ENCODE measurements at places on chromosomes 6 and 20. TPM values are rescaled to one million over a fixed set of nuclear protein-coding genes. Genes with fewer than 3 reads are reported as not detected.

IL20RA gene
- 0.74 TPM for total RNA-seq

DNA sequence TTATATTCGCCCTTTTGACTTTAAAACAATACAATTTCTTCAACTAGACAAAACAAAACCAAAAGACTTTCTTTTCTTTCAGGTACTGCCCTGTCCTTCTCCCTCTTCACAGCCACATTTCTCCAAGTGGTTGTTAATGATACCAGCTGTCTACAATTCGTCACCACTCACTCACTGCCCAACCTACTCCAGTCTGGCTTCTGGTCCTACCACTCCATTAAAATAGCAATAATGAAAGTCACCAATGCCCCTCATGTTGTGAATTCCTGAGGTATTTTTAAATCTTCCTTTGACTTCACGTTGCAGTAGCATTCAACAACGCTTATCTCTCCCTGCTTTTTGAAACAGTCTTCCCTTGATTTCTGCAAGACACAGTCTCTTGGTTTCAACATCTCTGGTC is 11.6 kb upstream of the MAN1A1 start:
- no peak for DNase-seq
- H3K27ac ChIP-seq, result no peak overlapping the region
- no peaks in the 10 kb centered on the region for H3K4me1 ChIP-seq
- no peaks in the 10 kb centered on the region for H3K27me3 ChIP-seq
- no peak overlapping the region for H3K4me3 ChIP-seq

DNA sequence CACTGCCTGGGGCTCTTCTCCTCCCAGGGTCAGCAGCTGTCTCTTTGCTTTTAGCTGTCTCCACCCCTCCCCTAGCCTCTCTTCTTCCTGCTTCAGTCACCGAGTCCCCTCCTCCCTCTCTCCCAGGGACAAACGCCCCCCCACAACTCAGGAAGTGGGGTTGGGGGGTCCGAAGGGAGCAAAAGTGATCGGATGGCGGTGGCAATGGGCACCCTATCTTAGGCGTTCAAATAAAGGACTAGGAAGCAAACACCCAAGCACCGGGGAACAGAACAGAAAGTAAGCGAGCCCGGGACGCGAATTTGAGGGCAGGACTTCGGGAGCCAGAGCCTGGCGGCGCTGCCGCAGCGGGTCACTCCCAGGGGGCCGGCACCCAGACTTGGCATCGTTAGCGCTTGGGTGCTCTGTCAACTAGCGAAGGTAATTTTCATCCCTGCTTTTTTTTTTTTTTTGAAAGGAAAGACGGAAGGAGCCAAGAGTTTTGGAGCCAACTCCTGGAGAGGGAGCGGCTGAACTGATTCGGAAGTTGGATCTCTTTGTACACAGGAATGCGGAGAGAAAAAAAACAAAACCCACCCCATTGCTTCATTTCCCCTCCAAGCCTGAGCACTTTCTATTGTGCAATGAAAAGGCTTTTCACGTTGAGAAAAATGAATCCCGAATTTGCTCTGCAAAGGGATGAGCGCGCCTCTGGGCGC is 815 bp upstream of the ITPR3 start:
- peak; percentile 55 for DNase-seq
- peaks cover 10% of the 10 kb centered on the region for H3K4me1 ChIP-seq
- H3K27ac ChIP-seq, result no peak overlapping the region

DNA sequence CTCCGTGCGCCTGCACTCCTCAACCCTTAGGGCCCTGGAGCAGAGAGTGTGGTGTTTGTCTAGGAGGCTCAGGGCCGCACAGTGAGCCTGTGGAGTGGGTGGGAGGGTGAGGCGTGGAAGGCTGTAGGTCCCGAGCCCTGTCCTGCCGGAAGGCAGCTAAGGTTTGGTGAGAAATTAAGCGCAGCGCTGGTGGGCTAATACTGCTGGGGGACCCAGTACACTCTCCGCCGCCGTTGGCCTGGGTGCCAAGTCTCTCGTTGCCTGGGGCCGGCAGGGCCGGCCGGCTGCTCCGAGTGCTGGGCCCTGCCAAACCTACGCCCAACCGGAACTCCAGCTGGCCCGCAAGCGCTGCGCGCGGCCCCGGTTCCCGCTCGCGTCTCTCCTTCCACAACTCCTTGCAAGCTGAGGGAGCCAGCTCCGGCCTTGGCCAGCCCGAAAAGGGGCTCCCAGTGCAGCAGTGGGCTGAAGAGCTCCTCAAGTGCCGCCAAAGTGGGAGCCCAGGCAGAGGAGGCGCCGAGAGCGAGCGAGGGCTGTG is 40.4 kb upstream of the MCUR1 start:
- H3K27me3 ChIP-seq, result no peaks in the 10 kb centered on the region
- peaks cover 6% of the 10 kb centered on the region for H3K36me3 ChIP-seq
- no peak overlapping the region for H3K4me3 ChIP-seq
- no peak overlapping the region for H3K27ac ChIP-seq

TREML2 gene
- total RNA-seq, result 0.07 TPM

PIGU gene
- 35.6 TPM for total RNA-seq

DNA sequence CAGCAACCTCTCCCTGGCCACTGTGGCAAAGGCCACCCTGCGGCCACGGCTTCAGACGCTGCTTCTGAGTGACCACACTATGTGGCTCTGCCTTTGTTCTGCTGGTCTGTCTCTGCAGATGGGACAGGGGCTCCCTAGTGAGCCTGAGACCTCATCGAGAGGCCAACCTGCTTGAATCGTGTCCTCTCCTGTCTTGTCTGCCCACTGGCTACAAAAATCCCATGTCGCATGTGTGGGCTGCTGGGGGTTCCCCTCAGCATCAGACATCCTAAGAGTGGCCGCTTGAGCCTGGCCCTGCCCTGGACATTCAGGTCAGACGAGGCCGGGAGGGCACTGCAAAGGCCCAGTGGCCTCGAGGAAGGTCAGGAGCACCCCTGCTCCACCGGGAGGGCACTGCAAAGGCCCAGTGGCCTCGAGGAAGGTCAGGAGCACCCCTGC is 222.9 kb downstream of the DLL1 start:
- peaks cover 15% of the 10 kb centered on the region for H3K36me3 ChIP-seq
- no peaks in the 10 kb centered on the region for H3K27me3 ChIP-seq
- H3K4me3 ChIP-seq, result no peak overlapping the region
- no peak for DNase-seq

DNA sequence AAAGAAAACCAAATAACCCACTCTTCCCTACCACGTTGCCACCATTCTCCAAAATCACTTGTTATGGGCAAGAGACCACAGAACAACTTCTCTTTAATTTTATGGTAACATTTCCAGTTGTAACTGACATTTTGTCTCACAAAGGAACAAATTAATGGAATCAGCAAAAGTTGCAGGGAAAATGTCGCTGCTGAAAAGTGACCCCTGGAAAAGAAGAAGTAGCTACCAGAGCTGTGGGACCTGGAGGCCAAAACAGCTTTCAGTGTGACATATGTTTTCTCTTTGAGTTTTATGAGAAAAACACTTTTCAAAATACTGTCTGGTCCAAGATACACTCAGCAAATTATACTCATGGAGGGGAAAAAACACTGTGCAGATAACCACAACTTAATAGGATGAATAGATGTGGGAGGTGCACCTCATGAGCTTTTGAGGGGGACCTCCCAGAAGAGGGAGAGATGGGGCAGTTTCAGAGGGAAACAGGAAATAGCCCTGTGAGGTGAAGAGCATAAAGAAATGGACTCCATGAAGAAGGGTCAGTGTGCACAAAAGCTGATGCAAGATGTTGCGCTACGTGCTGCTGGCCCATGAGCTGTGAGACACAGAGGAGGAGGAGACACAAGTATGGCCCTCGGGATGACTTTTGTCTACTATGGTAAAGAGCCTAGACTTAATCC is 87.3 kb downstream of the DTNBP1 start:
- H3K27me3 ChIP-seq, result no peaks in the 10 kb centered on the region
- no peak overlapping the region for H3K27ac ChIP-seq
- peaks cover 23% of the 10 kb centered on the region for H3K36me3 ChIP-seq
- DNase-seq, result no peak

- H3K27ac ChIP-seq, result no peak overlapping the region
- no peak overlapping the region for H3K4me3 ChIP-seq
- H3K4me1 ChIP-seq, result no peaks in the 10 kb centered on the region
- H3K36me3 ChIP-seq, result no peaks in the 10 kb centered on the region
These were observed 19.9 kb downstream of the CST9L start for GRCh38 chr20:23548408-23548807.

DNA sequence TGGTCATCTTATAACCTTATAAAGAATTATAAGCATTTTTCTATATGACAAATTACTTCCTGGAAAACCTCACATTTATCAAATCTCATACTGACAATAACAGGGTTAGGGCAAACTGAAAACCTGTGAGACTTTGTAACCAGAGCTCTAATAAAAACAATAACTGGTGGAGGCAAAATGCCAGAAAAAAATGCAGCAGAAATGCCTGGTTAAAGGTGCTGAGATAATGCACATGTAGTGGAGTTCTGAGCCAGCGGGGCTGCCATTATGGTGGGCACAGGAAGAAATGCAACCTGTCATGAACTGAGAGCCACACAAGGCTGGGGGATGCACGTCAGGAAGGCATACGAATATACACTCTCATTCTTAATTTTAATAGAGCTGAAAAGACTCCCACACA is 53.0 kb downstream of the NCOA6 start:
- no peaks in the 10 kb centered on the region for H3K27me3 ChIP-seq
- H3K36me3 ChIP-seq, result no peaks in the 10 kb centered on the region
- no peak overlapping the region for H3K4me3 ChIP-seq
- DNase-seq, result no peak
- H3K4me1 ChIP-seq, result no peaks in the 10 kb centered on the region

BPIFB2 gene
- not detected for total RNA-seq

All from H9 (cell line).